ENCODE measurements at places on chromosomes 12 and 14.
A peak's percentile ranks its signal among the peaks of the same experiment; 100 is the strongest.

GRCh38 chr12:19014240-19014639, 115.3 kb upstream of the PLEKHA5 start:
- DNase-seq = no peak

GRCh38 chr12:90543841-90544240, 411.1 kb downstream of the CCER1 start:
- no peak for DNase-seq

- DNase-seq = peak; percentile 4
These were observed 12.5 kb downstream of the AHNAK2 start for GRCh38 chr14:104965561-104966231.

- DNase-seq = no peak
These were observed 143.5 kb upstream of the AMIGO2 start for GRCh38 chr12:47223031-47223847.

DNA sequence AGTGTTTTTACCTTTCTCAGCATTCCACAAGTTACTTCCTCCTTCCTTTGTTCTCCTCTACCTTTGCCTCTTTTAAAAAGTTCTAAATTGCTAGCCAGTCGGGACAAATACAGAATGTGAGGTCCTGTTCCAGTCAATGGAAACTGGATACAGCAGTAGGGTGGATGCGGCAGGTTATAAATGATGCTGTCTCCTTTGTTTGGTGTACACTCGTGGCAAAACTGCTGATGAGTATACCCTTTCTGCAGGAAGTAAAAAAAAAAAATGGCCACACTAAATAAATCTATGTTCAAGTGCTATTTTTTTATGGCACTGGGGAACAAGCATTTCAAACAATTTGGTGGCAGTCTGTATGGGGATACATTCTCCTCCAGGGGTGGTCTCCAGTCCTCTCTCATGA, 27.5 kb downstream of the KLRK1 start:
- no peak for DNase-seq

Data from T-helper 1 cell (primary cell).